GM19239 (cell line): ENCODE measurements at places on chromosomes 1 and 21.

- DNase-seq, result no peak
Measured at GRCh38 chr1:158200527-158200926, 19.8 kb downstream of the CD1D start.

- DNase-seq, result no peak
Measured at GRCh38 chr1:179586107-179586823, 5.4 kb upstream of the TDRD5 start.

DNA sequence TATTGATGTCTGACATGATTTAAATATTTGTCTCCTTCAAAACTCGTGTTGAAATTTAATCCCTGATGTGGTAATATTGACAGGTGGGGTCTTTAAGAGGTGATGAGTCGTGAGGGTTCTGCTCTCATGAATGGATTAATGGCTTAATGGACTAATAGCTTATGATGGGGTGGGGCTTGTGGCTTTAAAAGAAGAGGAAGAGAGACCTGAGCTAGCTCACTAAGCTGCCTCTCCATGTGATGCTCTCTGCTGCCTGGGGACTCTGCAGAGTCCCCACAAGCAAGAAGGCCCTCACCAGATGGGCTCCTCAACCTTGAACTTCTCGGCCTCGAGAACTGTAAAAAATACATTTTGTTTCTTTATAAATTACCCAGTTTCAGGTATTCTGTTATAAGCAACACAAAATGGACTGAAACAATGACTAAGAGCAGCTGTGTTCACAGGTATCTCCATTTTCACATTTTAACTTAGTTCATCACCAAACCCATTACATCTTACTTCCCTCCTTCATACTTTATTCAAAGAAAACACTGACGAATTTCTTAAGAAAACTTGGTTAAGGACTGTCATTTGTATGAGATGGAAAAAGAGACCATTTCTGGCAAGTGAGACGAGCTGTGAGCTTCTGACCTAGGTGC is 12.1 kb upstream of the AIM2 start:
- DNase-seq, result no peak

- no peak for DNase-seq
Measured at GRCh38 chr1:14296795-14297194, 301.7 kb upstream of the KAZN start.

DNA sequence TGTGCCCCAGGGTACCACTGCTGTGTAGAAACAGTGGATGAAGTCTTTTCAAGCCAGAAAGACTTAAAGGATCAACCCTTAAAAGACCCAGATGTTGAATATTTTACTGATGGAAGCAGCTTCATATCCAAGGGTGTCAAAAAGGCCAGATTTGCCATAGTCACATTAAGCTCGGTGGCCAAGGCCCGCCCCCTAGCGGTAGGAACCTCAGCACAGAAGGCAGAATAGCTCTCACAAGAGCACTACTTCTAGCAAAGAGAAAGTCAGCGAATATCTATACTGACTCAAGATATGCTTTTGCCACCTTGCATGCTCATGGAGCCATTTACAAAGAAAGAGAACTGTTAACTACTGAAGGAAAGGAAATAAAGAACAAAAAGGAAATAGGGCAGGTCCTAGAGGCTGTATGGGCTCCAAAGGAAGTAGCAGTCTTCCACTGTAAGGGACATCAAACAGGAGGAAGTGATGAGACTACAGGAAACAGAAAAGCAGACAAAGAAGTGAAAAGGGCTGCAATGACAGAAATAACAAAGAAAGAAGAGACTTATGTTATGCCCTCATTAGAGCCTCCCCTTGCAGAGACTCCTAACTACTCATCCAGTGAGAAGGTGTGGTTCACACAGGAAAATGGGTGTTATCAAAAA is 90.5 kb downstream of the LIPI start:
- DNase-seq, result peak; percentile 12

- DNase-seq, result no peak
Measured at GRCh38 chr1:21392587-21393263, 47.2 kb upstream of the NBPF3 start.

DNA sequence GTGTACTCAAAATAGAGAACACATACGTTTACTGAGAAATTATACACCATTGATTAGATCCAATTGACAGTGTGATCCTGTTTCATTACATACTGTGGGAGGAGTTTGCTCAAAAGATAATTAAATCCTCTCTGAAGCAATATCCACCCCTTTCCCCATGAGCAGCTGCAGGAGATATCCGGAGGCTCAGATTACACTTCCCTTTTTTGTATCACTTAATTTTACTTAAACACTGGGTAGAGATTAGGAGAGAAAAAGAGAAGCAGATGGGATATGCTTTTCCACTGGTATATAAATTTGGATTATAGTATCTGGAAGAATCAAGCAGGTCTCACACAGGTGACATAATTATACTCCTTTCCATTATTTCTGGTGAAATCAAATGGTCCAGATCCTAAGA is 333.3 kb upstream of the ZRANB2 start:
- DNase-seq, result no peak

GRCh38 chr21:36901575-36901974 is 64.9 kb downstream of the HLCS start:
- no peak for DNase-seq
